WTC11 (cell line): ENCODE measurements at places on chromosomes 1 and 21.

GRCh38 chr1:221724931-221725605, 16.8 kb downstream of the DUSP10 start:
- DNase-seq, result no peak

GRCh38 chr21:21226472-21226871, 228.3 kb downstream of the NCAM2 start:
- DNase-seq, result no peak

DNA sequence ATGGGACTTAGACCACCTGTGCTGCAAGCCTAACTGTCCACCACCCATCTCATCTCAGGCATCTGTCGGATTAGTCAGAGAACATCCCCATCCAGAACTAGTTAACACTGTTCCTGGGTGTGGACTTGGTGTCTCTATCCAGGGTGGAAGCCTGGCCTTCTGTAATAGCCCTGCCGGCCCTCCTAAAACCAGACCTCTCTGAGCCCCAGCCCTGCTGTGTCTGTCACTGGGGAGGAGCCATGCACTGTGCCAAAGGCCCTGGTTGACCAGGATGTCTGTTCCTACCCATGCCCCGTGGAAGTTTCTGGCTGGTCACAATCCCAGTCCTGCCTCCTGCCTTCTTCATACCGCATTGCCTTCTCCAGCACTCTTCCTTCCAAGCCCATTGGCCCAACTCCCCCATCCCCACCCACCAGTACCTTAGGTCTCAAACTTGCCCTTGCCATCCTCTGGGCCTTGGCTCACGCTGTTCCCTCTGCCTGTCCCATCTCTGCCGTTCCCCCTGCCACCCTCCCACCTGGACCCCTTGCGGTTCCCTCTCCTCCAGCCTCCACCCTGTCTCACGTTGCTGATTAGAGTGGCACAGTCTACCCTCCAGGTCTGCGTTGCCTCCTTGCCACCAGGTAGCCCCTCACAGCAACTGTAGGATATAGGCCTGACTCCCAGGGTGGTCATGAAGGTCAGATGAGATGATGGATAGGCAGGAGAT, 105.6 kb downstream of the EPHB2 start:
- DNase-seq, result no peak

GRCh38 chr1:242447689-242448088, 76.8 kb downstream of the PLD5 start:
- no peak for DNase-seq

- DNase-seq, result no peak
Observed at GRCh38 chr1:225422031-225422605, 5.7 kb downstream of the LBR start.

DNA sequence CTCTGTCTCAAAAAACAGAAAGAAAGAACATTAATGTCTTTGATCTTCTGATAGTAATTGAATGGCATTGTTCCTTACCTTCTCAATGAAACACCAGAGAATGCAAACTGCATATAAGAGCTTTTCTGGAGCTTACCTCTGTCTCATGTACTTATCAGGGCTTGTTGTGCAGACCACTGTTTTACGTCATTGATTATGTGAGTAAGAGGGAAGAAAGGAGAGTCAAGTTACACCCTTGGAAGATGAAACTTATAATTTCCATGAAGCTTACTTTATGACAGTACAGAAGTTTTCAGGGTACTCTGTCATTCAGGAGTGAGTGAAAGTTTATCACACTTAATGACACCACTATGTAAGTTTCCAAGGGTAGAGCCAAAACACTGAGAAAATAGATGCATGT, 49.0 kb upstream of the MAB21L3 start:
- DNase-seq, result no peak

DNA sequence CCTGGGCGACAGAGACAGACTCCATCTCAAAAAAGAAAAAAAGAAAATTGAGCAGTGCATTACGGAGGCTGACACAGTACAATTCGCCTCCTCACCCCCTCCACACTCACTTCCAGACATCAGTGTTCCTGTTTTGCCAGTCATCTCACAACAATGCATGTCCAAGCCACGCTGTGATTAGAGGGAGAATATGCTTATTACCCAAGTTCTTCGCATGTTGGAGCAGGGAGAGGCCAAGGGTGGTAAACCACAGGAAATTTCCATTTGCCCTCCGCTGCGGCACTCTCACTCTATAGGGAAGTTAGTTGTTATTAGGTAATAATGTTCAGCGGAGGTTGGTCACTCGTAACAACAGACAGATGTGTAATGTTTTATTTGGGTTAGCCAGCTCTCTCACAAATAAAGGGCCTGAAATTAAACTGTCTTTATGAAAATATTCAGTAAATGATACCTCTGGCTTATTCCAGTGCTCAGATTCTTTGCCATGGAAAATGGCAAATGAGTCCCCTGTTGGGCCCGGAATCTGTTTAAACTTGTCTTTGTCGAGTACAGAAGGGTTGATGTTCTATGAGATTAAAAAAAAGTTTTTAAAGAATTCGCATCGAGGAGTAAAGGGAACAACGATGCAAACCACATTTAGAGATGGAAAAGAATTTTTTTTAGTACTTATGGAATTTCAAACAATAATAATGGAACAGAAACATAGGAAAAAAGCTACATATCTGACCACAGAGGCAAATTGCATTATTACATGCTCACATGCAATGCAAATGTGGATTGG, 33.1 kb downstream of the KCNJ15 start:
- DNase-seq, result no peak

- no peak for DNase-seq
Observed at GRCh38 chr1:151641229-151641628, 29.4 kb downstream of the SNX27 start.

- DNase-seq, result no peak
Observed at GRCh38 chr1:59570524-59570923, 244.2 kb upstream of the HOOK1 start.

GRCh38 chr1:228305721-228306152, 97.9 kb downstream of the OBSCN start:
- DNase-seq, result no peak

DNA sequence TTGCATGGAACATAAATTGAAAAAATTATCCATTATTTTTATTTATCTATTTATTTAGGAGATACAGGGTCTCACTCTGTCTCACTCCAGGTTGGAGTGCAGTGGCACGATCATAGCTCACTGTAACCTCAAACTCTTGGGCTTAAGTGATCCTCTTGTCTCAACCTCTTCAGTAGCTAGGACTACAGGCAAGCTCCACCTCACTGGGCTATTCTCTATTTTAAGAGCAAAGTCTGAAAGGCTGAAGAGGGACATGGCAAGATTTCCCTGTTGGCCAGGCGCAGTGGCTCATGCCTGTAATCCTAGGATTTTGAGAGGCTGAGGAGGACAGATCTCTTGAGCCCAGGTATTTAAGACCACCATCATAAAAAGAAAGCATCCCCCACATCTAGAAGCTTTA, 14.0 kb upstream of the RC3H1 start:
- no peak for DNase-seq

DNA sequence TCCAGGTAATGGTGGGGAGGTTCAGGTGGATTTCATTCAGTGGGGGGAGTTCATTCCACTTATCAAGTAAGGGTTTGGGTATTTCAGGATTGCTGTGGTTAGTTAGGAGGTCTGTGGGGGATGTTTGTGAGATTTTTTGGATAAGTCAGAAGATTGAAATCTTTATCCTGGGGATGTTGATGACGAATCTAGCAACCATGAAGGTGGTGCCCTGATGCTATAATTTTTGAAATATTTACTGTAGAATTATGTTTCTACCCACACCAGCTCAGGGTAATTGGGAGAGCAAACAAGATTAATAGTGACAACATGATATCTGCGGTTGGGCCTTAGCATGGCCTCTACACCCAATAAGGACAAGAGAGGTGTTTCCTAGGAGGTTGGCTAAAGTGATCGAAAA, 28.3 kb downstream of the SUCO start:
- DNase-seq, result no peak

- DNase-seq, result peak; percentile 37
Observed at GRCh38 chr1:204673909-204674649, 11.5 kb downstream of the LRRN2 start.

DNA sequence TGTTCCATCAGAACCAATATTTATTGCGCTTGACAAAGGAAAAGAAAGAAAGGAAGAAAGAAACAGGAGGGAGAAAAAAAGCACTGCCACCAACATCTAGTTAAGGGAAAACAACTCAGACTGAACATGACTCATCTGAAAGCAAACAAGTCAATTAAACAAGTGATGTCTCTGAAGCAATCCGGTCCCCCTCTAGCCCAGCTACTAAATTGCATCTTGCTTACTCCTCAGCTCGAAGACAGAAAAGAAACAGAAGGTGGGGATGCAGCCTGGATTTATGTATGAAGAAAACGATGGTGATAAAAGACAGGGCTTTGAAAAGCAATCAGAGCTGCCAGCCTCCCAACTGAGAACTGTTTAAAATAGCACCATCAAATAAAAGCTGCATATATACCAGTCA, 188.2 kb downstream of the OMA1 start:
- DNase-seq, result no peak

GRCh38 chr21:14523234-14523633, 22.9 kb downstream of the SAMSN1 start:
- no peak for DNase-seq

DNA sequence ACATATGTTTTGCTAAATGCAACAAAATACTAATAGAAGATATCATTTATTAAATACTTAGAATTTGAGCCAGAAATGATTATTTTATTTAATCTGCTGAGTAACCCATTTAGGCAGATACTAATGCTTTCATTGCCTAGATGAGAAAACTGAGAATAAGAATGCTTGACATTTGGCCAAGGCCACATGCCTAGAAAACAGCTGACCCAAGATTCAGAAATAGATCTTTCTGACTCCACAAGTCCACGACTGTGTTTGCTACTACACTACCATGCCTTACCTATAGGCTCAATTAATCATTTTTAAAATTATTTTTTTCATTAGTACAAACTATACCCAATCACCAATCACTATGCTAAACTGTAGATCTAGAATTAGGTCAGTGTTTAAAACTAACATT, 129.7 kb downstream of the ATP1B1 start:
- no peak for DNase-seq

DNA sequence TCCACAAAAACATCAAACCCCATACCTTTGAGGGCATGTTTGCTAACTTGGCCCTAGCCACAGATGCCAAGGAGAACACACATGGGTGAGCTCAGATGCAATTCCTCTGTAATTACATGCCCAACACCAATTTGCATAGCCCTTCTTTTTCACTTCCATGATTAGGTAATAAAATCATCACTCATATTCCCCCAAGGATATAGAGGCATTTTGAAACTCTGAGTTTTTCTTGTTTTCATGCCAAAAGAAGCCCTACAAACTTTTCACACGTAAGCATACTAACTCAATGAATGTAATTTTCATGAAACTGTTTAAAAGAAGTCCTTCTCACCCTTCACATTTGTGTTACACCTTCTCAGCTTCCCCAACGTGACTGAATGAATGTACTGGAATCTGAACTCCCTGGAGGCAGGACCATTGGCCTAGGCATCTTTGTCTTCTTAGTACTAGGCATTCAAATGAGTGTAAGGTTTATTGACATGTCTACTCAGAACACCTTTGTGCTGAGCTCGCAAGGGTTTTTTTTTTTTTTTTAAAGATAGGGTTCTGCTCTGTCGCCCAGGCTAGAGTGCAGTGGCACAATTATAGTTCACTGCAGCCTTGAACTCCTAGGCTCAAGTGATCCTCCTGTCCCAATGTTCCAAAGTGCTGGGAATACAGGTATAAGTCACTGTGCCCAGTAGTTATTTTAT, 31.0 kb downstream of the FBXO42 start:
- no peak for DNase-seq

GRCh38 chr21:44365967-44366585, 12.7 kb downstream of the TRPM2 start:
- DNase-seq, result no peak

GRCh38 chr1:18957136-18957521, 653 bp upstream of the IFFO2 start:
- peak; percentile 45 for DNase-seq

GRCh38 chr1:171740356-171740863, 1.5 kb downstream of the VAMP4 start:
- no peak for DNase-seq

GRCh38 chr1:154533952-154534844, 24.3 kb downstream of the UBE2Q1 start:
- DNase-seq, result peak; percentile 72

GRCh38 chr1:109499661-109500536, 6.0 kb downstream of the CYB561D1 start:
- DNase-seq, result peak; percentile 89

DNA sequence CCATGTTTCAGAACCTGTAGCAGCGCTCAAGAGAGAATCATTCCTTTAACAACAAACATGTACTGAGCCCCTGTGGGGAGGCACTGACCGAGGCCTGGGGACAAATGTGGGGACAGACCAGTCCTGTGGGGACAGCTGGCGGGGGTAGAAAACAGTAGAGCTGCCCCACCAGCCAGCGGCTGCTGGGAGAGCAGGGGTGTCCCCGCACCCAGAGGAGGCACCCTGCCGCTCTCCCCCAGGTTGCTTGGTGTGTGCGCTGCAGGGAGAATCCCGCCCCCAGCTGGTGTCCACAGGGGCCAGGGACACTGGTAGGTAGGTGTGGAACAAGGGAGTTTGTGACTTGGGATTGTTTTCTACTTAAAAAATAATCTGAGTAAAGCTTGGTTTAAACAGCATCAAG, 62.1 kb downstream of the ADARB1 start:
- no peak for DNase-seq

DNA sequence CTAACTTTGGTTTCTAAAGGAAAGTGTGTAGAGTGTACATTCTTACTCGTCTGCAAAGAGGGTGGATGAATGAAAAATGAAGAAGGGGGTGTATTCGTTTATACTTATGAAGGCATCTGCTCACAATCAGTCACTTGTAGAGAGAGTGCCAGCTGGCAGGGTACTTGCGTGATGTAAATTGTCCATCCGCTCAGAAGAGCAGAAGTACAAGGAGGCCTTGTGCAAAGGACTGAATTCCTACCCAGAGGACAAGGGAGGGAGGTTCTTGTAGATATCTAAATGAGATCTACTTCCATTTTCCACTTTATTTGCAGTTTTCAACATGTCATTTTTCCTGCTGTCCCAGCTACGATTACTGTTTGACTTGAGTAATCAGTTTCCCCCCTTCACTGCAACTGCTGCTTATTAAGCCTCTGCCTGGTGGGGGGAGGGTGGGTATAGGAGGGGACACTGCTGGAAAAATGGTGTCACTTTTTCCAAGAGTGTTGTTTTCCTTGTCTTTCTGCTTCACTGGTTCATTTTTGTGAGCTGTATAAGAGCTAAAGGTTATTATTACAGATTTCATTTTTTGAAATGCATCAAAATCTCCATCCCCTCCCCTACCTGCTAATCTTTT, 67.3 kb downstream of the LAMC1 start:
- DNase-seq, result no peak

- DNase-seq, result no peak
Observed at GRCh38 chr1:73770109-73770905, 427.7 kb downstream of the LRRIQ3 start.

DNA sequence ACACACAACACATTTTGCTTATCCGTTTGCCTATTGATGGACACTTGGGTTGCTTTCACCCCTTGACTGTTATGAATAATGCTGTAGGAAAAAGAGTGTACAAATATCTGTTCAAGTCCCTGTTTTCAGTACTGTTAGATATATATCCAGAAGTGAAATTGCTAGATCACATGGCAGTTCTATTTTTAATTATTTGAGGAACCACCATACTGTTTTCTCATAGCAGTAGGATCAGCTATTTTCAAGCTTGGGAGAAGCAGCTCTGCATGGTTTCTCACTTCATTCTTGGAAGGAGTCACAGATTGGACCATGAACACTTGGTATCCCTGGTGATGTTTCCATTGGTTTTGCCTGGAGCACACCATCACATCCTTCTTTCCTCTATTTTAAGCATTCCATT, 114.4 kb upstream of the ZP4 start:
- no peak for DNase-seq
